Mammary epithelial cell (primary cell): ENCODE measurements at places on chromosomes 3 and 15. TPM values are rescaled to one million over a fixed set of nuclear protein-coding genes. Genes with fewer than 3 reads are reported as not detected.

DNA sequence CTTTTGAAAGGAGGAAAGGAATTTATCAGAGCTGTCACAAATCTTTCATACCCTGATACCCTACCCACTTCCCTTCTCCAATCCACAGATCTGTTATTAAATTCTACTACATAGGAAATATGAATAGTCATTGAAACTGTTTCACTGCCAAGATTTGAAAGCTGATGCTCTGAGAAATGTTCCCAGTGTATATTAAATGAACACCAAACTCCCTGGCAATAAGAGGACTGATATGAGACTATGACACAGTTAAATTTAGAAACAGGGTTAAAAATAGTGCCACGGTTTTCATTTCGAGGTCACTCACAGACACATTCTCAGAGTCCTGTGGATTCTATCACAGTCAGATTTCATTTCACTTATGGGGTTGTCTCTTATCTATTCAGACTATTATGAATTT is 27.2 kb upstream of the GBE1 start:
- no peak for DNase-seq

Gene FAM81A
- 0.97 TPM for polyA plus RNA-seq

GRCh38 chr3:114418724-114419543 is 125.1 kb downstream of the TIGIT start:
- peak; percentile 76 for DNase-seq

DNA sequence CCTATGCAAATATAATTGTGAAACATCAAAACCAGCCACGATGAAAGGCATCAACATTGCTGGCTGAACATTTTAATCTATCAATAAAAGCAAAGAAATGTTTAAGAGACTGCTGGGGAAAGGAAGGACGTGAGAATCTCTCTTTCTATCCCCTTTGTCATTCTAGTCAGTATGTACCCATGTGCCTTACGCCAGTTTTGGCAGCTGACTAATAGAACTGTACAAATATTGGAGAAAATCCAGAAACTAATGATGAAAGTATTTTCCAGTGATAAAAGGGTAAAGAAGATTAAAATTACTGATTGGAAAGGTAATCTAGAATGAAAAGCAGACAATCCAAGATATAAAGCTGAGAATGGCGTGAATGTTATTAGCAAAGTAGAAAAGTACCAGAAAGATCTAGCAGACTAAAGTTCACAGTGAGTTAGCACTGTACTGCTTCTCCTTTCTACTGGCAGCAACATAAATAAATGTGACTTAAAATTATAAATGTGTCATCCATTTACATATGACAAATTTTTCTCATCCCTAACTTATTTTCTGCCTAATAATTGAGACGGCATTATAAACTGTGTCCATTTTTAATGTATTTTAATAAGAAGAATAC is 401.9 kb upstream of the CNTN4 start:
- peak; percentile 14 for DNase-seq

- DNase-seq, result no peak
Observed at GRCh38 chr3:182464513-182465145, 328.7 kb upstream of the ATP11B start.

DNA sequence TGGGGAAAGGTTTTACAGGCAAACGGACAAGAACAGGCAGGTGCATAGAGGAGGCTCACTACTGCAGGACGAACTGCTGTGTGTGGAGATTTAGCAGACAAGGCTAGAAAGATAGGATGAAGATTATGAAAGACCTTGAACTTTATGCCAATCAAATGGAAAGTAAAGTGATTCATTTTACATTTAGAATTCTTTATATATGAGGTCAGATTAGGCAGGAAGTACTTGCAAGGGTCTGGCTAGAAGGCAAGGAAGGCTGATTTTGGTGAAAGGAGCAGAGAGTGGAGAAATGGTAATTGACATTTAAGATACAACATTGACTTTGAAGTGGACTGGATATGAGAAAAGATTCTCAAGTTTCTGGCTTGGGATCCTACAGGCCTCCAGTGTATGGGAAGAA is 33.6 kb downstream of the PLSCR4 start:
- no peak for DNase-seq

DNA sequence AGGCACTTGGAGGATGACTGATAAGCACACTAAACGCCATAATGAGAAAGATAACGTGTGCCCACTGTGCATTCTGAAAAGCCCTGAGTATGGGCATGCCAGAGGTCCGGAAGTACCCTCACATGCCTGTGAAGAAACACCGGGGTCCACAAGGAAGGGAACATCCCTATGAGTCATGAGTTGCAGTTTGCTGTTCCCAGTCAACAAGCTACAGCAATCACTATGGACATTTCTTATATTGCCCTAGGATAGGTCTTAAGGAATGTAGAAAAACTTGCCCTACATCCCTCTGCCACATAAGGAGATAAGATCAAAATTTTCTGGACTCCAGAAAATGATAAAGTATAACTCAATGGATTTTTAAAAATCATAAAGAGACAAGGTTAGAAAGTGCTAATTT is 9.9 kb downstream of the MB21D2 start:
- DNase-seq, result peak; percentile 66

Gene ARID3B
- 4.2 TPM for polyA plus RNA-seq

GRCh38 chr15:92361321-92362000 is 32.2 kb upstream of the ST8SIA2 start:
- DNase-seq, result no peak

- peak; percentile 43 for DNase-seq
Observed at GRCh38 chr15:92884436-92885223, 15.5 kb upstream of the CHD2 start.

DNA sequence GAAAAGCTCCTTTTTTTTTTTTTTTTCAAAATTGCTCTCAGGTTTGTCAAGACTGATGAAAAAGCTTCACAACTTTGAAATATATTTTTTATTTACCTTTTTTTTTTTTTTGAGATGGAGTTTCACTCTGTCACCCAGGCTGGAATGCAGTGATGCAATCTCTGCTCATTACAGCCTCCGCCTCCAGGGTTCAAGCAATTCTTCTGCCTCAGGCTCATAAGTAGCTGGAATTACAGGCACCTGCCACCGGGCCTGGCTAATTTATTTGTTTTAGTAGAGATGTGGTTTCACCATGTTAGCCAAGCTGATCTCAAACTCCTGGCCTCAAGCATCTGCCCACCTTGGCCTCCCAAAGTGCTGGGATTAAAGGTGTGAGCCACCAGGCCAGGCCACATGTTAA is 1515.0 kb downstream of the OTOL1 start:
- no peak for DNase-seq

Gene AGTR1
- not detected for polyA plus RNA-seq

GRCh38 chr15:52370010-52370409 is 74.4 kb upstream of the MYO5C start:
- DNase-seq, result peak; percentile 31

DNA sequence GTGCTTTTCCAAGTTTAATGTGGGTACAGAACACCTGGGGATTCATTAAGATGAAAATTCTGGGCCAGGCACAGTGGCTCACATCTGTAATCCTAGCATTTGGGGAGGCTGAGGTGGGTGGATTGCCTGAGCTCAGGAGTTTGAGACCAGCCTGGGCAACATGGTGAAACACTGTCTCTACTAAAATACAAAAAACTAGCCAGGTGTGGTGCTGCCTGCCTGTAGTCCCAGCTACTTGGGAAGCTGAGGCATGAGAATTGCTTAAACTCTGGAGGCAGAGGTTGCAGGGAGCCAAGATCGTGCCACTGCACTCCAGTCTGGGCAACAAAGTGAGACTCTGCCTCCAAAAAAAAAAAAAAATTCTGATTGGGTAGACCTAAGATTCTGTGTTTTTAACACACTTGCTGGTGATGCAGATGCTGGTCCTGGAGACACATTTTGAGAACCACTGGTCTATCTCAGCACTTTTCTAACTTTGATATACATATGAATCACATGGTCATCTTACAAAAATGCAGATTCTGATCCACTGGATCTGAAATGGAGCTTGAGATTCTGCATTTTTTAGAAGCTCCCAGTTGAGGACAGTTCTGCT is 223.8 kb upstream of the SATB1 start:
- no peak for DNase-seq

DNA sequence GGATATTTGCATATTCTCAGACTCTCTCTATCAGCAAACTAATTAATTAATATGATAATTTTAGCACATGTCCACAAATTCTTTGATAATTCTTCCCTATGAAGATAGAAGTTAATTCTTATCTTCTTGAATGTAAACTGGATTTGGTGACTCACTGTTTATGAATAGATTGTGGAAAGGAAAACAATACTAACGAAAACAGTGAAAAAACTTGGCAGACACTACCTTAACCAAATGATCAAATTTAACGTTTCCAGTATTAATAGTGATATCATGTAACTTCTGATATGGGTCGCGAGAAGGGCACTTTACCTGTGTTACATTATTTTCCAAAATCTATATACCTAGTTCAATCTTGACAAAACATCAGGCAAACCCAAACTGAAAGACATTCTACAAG is 401.0 kb downstream of the SI start:
- no peak for DNase-seq
